Activated CD4-positive, CD25-positive, alpha-beta regulatory T cell treated with anti-CD3 and anti-CD28 coated beads, Interleukin-2, amount 50 U/mL, for 16 hours (primary cell): ENCODE measurements at places on chromosomes 7 and 10.

DNA sequence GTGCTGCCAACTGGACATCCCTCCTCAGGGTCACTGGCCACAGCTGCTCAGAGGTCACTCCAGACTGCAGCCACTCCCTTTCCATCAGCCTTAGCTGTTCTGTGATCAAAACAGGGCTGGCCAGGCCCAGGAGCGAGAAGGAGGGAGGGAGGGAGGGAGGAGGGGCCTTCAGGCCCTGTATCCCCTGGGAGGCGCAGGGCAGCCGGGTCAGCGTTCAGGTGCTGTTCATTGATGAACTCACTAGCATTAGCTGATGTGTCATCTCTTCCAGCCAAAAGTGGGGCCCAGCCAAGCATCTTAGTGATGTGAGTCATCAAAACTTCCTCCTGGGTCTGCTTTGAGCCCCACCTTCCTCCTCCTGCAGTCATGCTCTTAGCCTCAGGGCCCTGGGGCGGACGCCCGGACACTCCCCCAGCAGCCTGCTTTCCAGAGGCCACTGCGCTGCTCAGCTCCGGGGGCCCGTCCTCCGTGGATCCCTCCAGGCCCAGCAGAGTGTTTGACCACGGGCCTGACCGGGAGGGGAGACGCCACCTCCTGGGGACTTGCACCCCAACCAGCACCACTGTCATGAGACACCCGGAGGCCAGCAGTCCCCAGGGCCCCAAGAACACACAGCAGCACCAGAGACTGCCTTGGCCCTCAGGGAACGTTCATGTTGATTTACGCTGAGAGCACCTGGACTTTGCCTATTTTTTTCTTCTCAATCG lies 149.2 kb downstream of the PRKAG2 start:
- no peak for DNase-seq

DNA sequence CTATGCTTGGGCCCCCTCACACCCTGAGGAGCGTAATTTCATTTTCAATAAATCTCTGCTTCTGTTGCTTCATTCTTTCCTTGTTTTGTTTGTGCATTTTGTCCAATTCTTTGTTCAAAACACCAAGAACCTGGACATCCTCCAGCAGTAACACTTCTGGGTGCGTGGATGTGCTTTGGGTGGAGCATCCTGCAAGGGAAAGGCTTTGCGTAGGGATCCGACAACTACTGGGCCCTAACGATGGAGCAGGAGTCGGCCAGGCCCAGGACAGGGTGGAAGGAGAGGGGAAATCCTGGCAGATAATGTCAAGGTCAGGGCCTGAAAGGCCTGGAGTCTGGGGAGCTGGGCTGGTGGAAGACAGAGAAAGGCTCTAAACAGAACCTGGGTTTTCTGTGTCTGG lies 231.8 kb downstream of the ADAM12 start:
- no peak for DNase-seq

DNA sequence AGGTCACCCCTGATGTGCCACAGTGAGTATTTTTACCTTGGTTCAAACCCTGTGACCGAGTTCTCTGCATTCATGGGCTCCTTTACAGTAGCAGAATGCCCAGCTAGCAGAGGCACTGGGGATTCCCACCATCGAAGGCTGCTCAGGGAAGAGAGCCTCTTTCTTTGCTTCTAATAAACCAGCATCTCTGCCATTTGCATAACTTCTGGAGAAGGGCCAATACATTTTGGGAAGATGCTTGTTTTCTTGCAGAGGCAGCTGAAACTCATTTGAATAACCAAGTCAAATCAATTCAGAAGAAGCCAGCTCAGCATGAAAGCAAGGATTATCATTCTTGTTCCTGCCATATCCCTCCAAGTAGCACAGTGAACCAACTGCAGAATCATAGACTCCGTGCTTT lies 82.9 kb upstream of the WDR11 start:
- DNase-seq = no peak

DNA sequence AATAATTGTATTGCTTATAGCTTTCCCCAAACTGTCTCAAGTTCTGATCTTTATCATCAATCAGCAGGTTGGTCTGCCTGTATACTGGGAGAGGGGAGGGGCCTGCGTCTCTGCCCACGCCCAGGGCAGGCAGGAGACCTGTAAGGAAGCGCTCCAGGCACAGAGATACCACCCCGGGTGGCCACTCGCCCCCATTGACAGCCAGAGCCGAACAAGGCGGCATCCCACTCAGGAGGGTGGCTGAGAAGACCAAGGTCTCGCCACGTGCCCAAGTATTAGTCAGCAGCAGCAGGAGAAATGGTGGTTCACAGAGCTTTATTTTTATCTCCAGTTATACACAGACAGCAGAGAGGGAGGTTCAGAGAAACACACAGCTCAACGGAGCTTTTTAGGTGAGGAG lies 7.2 kb downstream of the STK32C start:
- DNase-seq = no peak

DNA sequence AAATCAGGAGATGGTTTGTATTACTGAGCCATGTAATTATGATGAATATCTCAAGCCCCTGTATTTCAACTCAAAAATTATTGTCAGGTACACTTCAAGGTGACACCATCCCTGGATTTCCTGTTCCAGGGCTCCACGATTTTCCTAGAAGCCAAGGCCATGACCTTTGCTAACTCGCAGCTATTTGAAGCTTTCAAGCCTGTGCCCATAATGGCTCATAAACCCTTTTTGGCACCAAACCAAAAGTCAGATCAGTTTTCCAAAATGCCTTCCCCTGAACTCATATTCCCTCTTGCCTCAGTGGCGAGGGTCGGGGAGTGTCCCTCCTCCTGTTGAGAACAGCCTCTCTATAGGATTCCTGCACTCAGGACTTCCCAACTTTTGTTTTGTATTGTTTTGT lies 70.8 kb downstream of the HIP1 start:
- no peak for DNase-seq

DNA sequence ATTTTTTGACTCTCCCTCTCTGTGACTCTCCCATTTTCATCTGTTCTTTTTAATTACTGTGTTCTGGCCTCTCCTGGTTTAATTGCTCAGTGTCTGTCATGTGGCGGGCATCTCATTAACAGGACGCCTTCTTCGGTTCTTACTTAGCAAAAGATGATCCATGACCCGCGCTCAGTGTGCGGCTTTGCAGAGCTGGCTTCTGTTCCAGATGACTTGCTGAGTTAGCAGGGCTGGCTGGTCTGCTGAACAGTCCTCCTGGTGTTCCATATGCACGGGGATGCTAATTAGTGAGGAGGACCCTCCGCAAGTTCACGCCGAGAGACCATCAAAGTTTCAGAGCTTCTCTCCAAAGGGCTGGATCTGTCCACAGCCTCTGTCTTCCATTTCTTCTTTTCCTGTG lies 258.6 kb upstream of the MKI67 start:
- DNase-seq = no peak

DNA sequence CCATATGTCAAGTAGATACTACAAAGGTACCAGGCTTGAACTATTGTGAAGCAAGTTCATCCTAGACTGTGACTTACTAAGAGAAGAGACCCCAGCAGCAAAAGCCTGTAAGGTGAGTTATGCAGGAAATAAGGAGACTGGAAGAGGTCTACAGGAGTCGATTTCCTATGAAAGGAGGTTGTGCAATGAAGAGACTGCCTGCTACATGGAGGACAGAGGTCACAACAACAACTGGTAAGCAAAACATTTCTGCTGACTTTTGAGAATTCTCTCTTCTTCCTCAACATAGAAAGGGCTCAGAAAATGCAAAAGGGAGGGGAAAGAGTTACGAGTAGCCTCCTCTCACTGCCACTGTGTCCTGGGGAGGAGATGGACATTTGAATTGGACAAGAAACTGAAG lies 42.4 kb downstream of the PDK4 start:
- no peak for DNase-seq

DNA sequence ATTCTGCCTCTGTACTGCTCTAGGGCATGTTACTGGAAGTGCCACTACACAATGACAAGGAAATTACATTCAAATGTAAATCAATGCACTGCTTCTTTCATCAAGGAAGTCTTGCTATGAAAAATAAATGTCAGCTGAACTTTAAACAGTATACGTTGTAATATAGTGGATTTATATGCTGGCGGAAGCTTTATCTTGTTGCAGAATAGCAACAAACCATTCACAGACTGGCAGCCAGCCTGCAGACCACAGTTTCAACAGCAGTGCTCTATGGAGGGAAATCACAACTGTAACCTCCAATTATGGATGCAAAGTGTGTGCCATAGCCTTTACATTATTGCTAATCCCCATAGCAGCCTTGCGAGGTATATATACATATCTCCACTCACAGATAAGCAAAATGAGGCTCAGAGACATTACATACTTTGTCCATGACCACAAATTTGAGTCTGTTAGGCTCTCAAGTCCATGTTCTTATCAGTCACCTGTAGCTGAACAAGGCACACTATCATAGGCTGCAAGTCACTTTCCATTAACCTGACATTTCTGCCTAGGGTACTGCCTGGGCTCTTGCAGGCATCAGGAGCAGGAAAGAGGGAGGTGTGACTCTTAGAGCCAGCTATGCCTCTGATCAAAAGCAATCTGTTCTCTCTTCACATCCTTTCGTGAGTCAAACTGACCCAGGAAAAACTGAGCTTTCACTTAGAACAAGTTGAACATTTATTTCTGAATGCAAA lies 22.6 kb downstream of the COL28A1 start:
- DNase-seq = no peak

DNA sequence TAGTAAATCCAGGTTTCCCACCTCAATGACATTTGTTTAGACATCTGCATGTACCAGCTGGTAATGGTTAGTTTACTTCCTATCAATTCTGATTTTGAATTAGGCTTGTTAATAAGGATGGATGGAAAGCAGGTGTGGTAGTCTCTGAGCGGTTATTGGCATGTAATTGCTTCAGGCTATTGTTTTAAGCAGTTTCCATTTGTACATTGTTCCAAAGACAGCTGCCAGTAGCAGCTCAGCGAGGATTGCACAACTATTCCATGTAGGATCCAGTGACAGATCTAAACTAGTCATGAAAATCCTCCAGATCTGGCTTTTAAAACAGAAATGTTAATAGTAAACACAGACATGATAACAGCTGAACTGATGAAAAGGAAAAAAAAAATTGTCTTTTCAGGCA lies 436.0 kb upstream of the ADARB2 start:
- DNase-seq = no peak

GRCh38 chr10:43094085-43094484 lies 17.2 kb downstream of the RET start:
- no peak for DNase-seq

GRCh38 chr7:28243861-28244260 lies 63.3 kb upstream of the JAZF1 start:
- DNase-seq = no peak

DNA sequence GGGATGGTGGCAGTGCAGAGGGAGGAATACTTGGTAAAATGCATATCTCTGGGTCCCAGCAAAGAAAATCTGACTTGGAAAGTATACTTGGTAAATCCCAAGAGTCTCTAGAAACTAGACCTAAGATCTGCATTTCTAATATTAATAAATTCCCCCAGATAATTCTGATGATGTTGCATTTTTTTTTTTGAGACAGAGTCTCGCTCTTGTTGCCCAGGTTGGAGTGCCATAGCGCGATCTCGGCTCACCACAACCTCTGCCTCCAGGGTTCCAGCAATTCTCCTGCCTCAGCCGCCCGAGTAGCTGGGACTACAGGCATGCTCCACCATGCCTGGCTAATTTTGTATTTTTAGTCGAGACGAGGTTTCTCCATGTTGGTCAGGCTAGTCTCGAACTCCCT lies 97.9 kb upstream of the ANK3 start:
- no peak for DNase-seq

GRCh38 chr10:110307805-110308204 lies 3.1 kb upstream of the SMNDC1 start:
- DNase-seq = no peak

- no peak for DNase-seq
These were observed 16.9 kb upstream of the CDK14 start for GRCh38 chr7:90579181-90579688.

- DNase-seq = no peak
These were observed 164.1 kb downstream of the EBF3 start for GRCh38 chr10:129799942-129800341.

GRCh38 chr7:79137942-79138341 lies 315.5 kb downstream of the MAGI2 start:
- no peak for DNase-seq

GRCh38 chr10:130049987-130050386 lies 60.6 kb downstream of the C10orf143 start:
- DNase-seq = no peak

GRCh38 chr7:29505931-29506330 lies 57.7 kb upstream of the PRR15 start:
- no peak for DNase-seq

DNA sequence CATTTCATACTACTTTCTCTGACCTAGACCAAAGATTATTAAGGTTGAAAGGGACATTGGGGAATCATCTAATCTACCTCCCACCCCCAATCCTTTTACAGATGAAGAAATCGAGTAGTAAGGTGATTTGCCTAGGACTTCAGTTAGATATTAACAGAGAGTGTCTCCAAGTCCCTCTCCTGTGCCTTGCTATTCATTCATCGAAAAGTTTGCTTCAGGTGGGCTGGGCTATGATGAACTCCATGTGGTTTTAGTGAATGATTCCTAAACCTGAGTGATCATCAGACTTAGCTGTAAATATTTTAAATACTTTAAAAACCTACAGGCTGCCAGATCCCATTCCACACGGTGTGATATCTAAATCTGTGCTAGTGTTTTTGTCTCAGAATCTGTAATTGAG lies 259.4 kb upstream of the SORCS1 start:
- DNase-seq = no peak

DNA sequence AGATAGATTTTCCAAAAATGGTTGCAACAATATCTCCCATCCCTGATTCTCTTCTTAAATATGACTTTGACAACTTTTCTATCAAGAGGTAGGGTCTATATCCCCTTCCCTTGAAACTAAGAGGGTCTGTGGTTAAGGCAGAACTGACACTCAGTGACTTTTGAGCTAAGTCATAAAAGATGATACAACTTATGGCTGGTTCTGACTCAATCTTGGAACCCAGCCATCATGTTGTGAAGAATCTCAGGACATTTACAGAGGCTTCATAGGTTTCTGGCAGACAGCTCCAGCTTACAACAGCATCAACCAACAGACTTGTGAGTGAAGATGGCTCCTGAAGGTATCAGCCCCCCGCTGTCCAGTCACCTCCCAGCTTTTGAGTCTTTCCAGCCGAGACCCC lies 203.5 kb downstream of the RNLS start:
- no peak for DNase-seq

DNA sequence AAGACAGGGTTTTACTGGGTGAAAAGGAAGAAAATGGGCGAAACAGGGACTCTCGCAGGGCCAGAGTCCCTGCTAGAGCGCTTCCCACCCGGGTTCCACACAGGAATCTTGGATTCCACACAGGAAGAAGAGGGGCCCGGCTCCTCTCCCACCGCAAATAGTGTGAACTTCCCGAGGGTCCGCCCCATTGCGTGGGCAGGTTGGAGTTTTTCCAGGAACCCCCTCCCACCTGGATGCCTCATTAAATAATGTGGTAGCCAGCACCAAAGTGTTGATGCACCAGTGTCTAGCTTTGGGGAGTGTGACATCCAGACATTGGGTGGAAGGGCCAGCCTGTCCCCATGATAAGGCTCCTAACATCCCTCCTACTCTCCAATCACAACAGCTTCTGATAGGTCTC lies 330.3 kb upstream of the ZNF32 start:
- no peak for DNase-seq

- DNase-seq = no peak
These were observed 987.9 kb downstream of the KCNMA1 start for GRCh38 chr10:76649723-76650127.
